A172 (cell line): ENCODE measurements at places on chromosomes 7 and 10. TPM values are rescaled to one million over a fixed set of nuclear protein-coding genes. Genes with fewer than 3 reads are reported as not detected.

SORCS1 gene
- 0.64 and 1.2 TPM in 2 replicates for total RNA-seq

PKD1L1 gene
- 0.69 TPM in 1 of 2 replicates, not detected in the other for total RNA-seq

SRRM3 gene
- total RNA-seq = 12.0 and 18.5 TPM in 2 replicates

MRC1 gene
- total RNA-seq = not detected in 2 replicates

ACSM6 gene
- total RNA-seq = 0.12 TPM in 1 of 2 replicates, not detected in the other

CYP2C19 gene
- total RNA-seq = not detected in 2 replicates

ASAH2B gene
- total RNA-seq = 3.0 and 3.1 TPM in 2 replicates

CLIP2 gene
- total RNA-seq = 43.9 and 47.4 TPM in 2 replicates

DNA sequence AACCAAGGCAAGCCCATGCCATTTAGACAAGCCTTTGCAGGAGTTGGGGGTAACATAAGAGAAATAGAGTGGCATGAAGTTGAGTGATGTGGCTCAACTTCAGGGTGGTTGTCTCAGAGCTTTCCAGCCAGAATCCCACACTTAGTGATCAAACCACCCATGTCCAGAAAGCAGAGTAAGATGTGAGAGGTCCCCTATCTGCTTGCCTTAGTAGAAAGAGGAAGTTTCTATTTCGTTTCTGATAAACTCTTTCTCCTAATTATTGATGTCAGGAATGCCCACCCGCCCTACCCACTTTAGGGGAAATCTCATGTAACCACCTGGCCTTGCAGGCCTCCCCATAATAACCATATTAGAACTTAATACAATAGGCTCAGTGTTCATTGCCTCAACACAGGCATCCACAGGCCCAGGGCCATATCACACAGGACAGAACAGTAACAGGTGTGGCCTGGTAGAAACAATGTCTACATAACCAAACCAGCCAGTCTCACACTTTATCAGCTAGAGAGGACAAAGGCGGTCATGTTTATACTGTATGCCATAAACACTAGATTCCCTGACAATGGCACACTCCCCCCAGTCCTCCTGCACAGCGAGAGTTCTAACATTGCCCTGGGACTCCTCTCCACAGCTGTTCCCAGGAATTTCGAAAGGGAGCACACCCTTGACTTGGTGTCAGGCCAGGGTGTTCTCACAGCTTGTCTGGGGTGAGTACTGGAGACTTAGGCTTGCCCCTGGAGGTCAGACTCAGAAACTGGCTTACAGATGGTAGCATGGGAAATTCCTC is 364.4 kb downstream of the CXCL12 start:
- DNase-seq = no peak

DNA sequence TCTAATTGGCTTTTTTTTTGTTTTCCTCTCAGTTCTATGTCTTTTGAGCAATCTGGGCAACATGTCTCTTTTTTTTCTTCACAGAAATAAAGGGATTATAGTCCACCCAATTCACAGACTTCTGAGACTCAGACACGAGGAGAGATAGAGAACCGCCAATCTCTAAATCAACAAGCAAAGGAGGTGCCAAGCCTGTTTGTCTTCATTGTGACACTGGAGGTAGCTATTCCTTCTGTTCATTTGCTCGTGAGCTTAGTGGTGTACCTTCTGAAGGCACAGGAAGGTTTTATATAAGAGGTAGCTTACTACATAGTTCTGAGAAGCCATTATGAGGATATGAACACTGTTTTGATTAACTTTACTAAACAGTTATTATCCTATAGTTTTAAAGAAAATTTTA is 6.1 kb downstream of the EPHB6 start:
- no peak for DNase-seq

DNA sequence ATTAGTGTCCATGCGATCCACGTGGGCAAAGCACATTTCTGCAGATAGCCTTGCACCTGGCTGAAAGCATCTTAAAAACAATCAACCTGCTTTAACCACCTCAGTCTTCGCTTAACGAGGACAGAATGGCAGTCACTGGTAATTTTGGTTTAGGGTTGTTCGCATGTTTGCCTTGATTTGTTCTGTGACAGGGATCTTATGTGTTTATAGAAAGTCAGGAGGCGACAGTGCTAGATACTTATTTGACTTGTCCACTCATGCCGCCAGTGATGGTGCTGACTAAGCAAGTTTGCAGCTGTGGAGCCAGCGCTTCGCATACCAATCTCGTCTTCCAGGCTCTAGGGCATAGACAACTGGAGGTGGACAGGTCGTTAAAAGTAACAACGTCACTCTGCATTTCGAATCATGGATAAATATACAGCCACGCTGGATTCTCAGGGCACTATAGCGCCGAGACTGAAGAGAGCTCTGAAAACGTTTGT is 1.2 kb upstream of the TMEM243 start:
- DNase-seq = no peak

DNA sequence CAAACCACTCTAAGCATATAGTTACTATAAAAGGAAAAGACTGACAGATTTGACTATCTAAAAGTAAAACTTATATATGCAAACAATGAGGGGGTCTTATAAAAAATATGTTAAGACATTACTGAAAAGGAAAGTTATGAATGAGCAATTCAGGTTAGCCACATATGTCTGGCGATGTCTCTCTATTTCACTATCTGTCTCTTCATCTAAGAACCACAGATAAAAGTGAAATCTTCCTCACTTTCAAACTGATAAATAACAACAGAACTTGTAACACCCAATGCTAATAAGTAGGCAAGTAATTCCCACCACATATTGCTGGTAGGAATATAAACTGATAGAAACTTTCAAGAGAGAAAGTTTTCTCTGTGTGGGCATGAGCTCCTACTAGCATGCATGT is 138.2 kb downstream of the CHCHD3 start:
- DNase-seq = no peak

DNA sequence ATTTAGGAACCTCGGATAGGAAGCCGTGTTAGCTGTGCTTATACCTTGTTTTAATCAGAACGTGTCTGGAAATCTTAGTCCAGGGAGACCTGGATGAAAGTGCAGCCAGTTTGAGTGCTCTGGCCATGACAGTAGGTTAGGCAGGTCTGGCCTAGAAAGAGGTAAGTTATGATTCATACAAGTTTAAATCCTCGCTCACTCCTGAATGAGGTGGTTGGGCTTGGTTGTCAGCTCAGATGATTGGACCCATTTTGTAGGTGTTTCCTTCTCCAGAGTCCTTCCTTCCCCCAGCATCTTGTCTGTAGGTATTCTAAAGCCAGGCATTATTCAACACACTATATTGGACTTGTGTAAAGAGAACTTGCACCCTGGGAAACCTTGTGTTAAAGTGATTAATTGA is 561.9 kb upstream of the GALNT17 start:
- DNase-seq = no peak

DNA sequence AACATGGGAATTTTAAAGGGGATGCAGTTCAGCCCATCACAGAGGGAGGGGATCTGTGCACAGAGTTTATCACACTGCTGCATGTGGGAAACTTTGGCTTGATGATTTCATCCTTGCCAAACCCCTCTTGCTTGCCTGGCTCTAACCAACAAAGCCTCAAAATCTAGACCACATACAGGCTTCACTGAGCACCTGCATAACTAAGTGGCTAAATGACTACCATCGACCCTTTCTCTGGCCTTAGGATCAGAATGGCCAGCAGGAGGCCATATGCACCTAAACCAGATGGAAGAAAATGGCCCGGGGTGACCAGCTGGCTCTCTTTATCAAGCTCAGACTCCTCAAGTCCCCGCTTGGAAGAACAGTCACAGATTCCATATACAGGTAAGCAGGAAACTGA is 15.6 kb upstream of the ZNF25 start:
- no peak for DNase-seq

- no peak for DNase-seq
Observed at GRCh38 chr7:66039094-66039670, 36.4 kb upstream of the ASL start.

- no peak for DNase-seq
Observed at GRCh38 chr10:32104181-32104580, 48.0 kb upstream of the KIF5B start.

DNA sequence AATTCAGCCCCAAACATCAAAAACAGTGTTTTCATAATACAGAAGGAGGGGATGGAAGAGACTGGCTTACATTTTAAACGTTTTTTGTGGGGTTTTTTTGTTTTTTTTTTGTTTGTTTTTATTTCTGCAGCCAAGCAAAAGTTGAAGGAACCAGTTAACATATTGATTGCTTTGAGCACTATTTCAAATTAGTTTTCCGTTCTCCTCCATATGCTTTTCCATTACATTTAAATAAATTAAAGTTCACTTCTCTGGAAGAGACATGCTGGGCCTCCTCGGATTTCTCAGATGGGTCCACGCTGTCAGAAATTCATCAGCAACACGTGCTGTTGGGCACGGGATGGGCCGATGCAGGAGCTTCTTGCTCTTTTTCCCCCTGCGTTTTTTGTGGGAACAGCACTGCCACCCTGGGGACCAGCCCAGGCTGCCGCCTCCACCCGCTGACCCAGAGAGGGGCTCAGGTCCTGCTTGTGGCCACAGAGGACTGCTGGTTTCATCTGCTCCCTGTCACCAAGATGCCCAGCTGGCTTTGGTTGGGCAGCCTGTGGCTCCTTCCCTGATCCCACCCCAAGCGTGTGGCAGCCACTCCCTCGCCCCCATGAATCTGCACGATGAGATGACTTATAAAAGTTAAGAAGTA is 67.7 kb upstream of the CHST15 start:
- no peak for DNase-seq

- no peak for DNase-seq
Observed at GRCh38 chr7:51545131-51545530, 228.5 kb upstream of the COBL start.

- no peak for DNase-seq
Observed at GRCh38 chr10:5927306-5927705, 37.3 kb downstream of the FBH1 start.

DNA sequence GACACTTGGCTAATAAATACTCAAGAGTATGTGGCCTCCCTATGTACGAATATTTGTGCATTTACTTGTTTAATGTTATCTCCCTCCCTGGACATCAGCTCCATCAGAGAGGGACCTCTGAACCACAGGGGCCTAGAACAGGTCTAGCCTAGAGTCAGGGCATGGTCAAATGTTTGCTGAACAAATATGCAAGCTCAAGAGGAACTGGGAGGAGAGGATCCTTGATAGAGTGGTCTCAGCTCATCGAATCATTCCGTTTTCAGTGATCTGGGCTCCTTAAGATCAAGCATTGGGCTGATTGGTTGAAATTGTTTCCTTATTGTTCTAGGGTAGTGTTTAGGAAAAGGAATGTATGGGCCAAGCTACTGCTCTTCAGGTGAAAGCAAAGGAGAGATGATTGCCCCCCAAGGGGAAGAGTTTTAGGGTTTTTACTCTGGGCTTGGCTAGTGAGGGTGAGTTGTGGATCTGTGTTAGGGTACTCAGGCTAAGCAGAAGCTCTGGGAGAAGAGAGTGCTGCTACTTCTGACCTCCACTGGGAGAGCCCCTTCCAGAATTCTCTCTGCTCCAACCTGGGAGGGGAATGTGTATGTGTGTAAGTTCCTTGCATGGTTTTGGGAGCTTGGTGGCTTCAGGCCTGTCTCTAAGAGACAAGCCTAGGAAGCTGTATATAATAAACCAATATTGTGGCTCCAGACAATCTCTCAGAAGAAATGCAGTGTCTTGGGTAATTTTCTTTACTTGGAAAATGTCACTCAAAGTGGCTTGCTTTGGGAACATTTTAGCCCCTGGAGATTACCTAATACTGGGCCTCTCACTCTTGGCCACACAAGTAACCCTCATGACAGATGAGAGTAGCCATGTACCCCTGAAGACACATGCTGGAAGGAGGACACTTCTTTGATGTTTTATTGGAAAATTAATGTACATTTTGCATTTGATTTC is 110.0 kb downstream of the EMX2 start:
- no peak for DNase-seq
